ENCODE measurements at places on chromosomes 2 and 18. TPM values are rescaled to one million over a fixed set of nuclear protein-coding genes. Genes with fewer than 3 reads are reported as not detected.
A peak's percentile ranks its signal among the peaks of the same experiment; 100 is the strongest.

- H3K27ac ChIP-seq = no peak overlapping the region
- H3K4me3 ChIP-seq = peak overlapping the region; percentile 82
- H3K36me3 ChIP-seq = peaks cover 1% of the 10 kb centered on the region
- H3K4me1 ChIP-seq = peaks cover 12% of the 10 kb centered on the region
- no peaks in the 10 kb centered on the region for H3K27me3 ChIP-seq
Observed at GRCh38 chr2:210475706-210476105, 853 bp downstream of the LANCL1 start.

GRCh38 chr2:197620133-197620532, 55.3 kb downstream of the RFTN2 start:
- no peak overlapping the region for H3K27ac ChIP-seq
- no peaks in the 10 kb centered on the region for H3K27me3 ChIP-seq
- DNase-seq = no peak
- H3K4me1 ChIP-seq = no peaks in the 10 kb centered on the region
- no peaks in the 10 kb centered on the region for H3K36me3 ChIP-seq

Gene TTN
- total RNA-seq = 6.2 TPM

GRCh38 chr2:2840681-2841300, 509.7 kb upstream of the MYT1L start:
- no peak for DNase-seq
- H3K4me3 ChIP-seq = no peak overlapping the region
- H3K27ac ChIP-seq = no peak overlapping the region
- H3K27me3 ChIP-seq = no peaks in the 10 kb centered on the region

Gene C1QL2
- not detected for total RNA-seq

- H3K27ac ChIP-seq = no peak overlapping the region
- H3K4me3 ChIP-seq = no peak overlapping the region
- H3K27me3 ChIP-seq = no peaks in the 10 kb centered on the region
- no peaks in the 10 kb centered on the region for H3K36me3 ChIP-seq
- no peaks in the 10 kb centered on the region for H3K4me1 ChIP-seq
Observed at GRCh38 chr2:84856787-84857186, 24.1 kb downstream of the TRABD2A start.

GRCh38 chr2:120774557-120775160, 39.0 kb downstream of the GLI2 start:
- H3K36me3 ChIP-seq = no peaks in the 10 kb centered on the region
- H3K27ac ChIP-seq = no peak overlapping the region
- H3K4me3 ChIP-seq = no peak overlapping the region
- no peak for DNase-seq
- H3K4me1 ChIP-seq = peaks cover 5% of the 10 kb centered on the region

Gene PLEK
- total RNA-seq = not detected

- no peak overlapping the region for H3K27ac ChIP-seq
- H3K36me3 ChIP-seq = no peaks in the 10 kb centered on the region
- H3K4me1 ChIP-seq = no peaks in the 10 kb centered on the region
- no peaks in the 10 kb centered on the region for H3K27me3 ChIP-seq
- DNase-seq = no peak
Observed at GRCh38 chr2:36322108-36322507, 33.5 kb upstream of the CRIM1 start.

DNA sequence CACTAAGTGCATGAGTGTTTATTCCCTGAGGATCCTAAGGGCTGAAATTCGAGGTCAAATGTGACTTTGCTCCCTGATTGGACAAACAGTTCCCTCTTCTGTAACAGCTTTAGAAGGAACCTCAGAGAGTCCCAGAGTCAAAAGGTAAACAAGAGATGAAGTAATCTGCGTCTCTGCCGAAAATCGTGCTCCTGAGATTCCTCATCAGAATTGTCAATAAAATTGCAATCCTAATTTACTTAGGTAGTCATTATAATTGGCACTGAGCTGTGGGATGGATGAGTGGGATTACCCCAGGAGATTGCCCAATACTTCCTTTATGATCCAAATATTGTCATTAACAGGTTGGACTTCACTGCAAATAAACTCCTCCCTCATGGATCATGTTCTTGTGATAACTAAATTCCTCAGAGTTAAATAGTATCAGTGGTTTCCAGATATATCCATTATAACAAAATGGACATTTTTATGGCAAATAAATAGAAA, 907 bp upstream of the SUCLG1 start:
- H3K36me3 ChIP-seq = no peaks in the 10 kb centered on the region
- H3K27ac ChIP-seq = peak overlapping the region; percentile 92
- no peak for DNase-seq
- H3K4me1 ChIP-seq = peaks cover 39% of the 10 kb centered on the region

Data from transverse colon (tissue), 4 donors.